ENCODE measurements at places on chromosomes 2 and 18. TPM values are rescaled to one million over a fixed set of nuclear protein-coding genes. Genes with fewer than 3 reads are reported as not detected.

- no peak for DNase-seq
Measured at GRCh38 chr2:26018184-26019055, 15.5 kb upstream of the RAB10 start.

DNA sequence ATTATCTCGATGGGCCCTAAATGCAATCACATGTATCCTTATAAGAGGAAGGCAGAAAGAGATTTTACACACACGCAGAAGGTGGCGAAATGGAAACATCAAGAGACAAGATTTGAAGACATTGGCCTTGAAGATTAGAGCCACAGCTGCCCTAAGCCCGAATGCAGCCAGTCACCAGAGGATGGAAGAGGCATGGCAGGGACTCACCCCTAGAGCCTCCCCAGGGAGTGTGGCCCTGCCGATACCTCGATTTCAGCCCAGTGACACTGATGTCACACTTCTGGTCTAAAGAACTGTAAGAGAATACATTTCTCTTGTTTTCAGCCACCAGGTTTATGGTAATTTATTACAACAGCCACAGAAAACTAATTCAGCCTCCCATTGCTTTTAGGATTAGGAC is 17.4 kb downstream of the TTC39C start:
- DNase-seq, result no peak

GRCh38 chr2:121400201-121400600 is 115.2 kb upstream of the TFCP2L1 start:
- no peak for DNase-seq

DNA sequence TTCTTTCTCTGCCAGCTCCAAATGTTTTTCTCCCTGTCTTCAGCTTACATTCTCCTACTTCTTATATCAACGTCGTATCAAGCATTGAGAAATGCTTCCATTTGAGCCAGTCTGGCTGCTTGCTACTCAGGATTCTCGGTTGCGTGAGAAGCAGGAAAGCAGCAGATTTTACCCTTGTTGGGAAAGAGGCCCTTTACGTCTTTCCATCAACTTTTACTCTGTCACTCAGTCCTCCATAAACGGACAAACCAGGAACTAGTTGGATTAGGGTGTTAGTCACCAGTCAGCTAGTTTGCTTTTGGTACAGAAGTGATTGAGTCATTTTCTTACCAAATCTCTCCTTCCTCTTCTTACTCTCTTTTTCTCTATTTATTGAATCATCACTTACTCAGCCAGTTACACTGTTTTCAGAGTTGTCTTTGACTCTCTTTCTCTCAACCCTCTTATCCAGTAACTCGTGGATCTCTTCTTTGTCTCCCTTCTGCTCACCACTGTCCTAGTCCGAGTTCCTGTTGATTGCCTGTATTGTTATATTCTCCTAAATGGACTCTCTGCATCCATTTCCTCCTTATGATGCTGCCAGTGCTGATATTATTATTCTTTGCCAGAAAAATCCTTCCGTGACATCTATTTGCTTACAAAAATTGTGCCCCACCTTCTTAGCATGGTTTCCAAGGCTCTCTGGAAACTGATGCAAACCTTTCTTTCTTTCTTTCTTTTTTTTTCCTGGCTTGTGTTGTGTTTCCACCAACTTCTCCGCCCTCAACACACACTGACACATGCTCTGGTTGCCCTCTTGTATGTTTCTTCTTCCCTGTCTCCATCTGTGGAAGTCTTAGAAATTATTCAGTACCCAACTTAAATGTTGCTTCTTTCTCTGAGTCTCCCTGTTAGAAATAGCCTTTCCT is 61.5 kb downstream of the VRK2 start:
- DNase-seq, result no peak

DNA sequence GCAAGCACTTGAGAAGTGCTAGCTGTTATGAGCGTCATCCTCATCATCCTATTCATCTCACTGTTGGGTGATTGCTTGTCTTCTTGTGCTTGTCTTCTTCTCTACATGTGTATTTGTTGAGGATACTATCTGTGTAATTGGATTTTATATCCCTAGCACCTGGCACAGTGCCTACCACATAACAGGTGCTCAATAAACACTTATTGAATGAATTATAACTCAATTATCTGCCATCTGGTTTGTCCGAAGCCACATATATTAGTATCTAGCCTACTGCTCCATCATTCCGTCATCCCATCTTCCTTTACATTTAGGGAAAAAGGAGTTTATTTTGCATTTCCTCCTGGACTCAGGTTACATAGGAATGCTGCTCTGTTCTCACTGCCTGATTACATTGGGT is 330.4 kb upstream of the ETAA1 start:
- DNase-seq, result no peak

DNA sequence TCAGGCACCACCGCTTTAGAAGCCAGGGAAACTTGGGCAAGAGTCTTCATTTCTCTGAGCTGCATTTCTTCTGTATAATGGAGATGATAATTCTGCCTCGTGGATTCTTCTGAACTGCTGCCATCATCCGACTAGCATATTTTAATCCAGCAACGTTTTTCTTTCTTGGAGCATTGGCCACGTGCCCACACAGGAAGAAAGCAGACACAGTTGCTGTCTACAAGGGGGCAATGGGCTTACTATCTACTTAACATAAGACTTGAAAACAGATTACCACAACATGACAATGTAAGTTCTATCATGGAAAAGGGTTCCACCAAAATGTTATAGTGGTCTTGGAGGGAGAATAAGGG is 176.5 kb downstream of the FAM210A start:
- no peak for DNase-seq

GRCh38 chr2:188481474-188481873 is 189.8 kb downstream of the GULP1 start:
- no peak for DNase-seq

The APCDD1 gene
- total RNA-seq, result 308 TPM

The MYCN gene
- total RNA-seq, result 2.4 TPM

The DAW1 gene
- not detected for total RNA-seq

The CIB4 gene
- not detected for total RNA-seq
